ENCODE measurements at places on chromosomes 4 and X.
A peak's percentile ranks its signal among the peaks of the same experiment; 100 is the strongest.

- DNase-seq = no peak
These were observed 131.1 kb downstream of the KLHL8 start for GRCh38 chr4:87089368-87089767.

DNA sequence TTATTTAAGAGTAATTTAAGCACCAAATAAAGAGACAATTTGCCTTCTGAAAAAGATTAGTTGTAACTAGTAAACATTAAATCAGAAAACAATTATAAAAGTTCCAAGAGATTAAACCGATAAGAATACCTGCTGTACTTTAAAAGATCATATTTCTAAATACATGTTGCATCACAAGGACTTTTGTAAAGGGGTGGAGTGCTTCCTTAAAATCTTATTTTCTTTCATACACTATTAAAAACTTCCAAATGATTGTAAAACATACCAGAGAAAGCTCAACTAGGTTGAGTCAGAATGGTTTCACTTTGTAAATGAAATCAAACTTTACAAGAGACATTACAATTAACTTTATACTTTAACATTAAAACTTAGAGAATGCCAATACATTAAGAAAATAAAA, 41.8 kb downstream of the ACSL4 start:
- no peak for DNase-seq

- no peak for DNase-seq
These were observed 129.4 kb downstream of the THOC2 start for GRCh38 chrX:123603491-123603890.

DNA sequence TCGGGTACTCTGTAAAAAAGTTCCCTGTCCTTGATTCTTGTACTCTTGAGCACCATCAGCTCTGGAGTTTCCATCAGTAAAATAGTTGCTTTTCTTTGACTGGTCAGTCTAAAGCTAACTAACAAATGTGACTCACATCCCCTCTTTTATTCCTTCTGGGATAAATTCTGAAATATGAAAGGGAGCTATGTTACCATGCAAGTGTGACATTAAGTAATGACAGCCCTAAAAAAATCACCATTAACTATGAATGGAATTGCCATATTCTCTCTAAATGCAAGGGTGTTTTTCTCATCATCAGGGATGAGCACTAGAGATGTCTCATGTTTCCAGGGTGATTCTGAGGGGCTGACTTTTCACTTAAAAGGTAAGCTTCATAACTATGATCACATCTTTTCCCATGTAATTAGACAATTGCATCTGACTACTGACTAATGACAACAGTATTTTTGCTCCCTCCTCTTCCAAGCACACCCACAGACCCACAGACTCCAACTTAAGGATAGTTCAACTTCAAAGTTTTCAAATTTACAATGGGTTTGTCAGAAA, 26.9 kb upstream of the RASGEF1B start:
- no peak for DNase-seq

DNA sequence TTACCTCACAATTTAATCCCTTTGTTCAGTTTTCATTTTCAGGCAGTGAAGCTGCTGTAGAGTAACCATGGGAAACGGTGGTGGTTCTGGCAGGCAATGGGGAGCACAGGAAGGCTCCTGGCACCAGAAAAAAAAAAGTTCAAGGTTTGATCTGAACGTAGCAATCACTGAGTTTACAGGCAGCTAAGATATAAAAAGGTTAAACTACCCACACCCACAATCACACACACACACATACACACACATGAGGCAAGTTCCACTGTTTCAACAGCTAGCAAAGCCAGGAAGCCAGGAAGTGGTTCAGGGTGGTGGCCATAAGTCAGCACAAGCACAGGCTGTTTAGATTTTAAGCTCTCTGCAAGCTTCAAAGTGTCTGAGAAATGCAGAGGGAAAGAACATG, at the start of gene SULT1B1:
SULT1B1 (minus strand) TSS at position 166 of the 400 bp plus-strand sequence. CDS start 5,403 bp downstream, outside the sequence.
- peak; percentile 11 for DNase-seq

DNA sequence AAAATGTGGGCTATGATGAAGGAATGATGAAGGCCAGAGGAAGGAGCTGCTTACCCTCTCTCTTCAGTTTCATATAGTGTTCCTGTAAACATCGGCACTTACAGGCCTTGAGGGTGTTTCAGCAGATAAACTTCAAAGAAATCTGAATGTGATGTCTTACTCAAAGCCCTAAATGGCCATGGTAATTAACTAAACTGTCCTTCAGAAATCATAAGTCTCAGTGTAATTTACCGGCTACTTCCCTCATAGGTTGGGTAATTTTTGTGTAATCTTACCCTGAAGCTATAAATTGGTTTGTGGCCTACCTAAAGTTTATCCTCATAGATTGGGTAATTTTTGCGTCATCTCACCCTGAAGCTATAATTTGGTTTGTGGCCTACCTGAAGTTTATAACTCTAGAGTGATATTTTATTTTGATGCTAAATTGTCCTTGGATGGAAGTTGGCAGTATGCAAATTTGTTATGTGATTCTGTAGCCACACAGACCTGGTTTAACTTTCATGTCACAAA, 2700.3 kb downstream of the ARAP2 start:
- DNase-seq = no peak

DNA sequence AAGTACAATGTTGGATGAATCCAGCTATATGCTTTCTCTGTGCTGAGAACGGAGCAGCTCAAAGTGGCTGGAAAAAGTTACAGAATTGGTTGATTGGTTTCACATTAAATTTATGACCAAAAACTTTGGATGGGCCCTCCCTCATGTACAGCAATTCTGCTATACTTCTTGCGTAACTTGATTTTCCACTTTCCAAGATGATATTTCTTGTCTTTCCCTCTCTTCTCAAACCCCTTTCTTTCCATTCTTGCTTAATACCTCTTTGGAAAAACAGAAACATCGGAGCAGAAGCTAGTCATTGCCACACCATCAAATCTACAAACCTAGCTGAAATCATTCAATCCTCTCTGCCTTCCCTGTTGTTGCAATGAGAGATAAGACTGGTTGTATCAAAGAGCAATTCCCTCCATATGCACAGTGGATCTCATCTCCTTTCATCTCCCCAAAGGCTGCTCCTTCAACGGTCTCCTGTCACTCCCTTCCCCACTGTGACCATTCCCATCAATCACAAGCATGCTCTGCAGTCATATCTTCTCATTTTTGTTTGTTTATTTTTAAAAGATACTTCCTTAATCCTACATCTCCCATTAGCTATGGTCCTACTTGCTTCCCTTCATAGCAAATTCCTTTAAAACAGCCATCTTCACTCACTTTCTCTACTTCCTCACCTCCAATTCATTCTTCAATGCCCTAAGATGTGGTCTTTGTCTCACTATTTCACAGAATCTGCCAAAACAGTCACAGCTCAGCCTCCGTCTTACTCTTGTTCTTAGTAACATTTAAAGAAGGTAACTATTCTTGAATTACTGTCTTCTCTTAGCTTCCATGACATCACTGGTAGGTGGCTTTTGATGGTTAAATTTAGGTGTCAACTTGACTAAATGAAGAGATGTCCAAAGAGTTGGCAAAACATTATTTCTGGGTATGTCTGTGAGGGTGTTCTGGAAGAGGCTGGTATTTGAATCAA, 145.5 kb downstream of the FAM13A start:
- DNase-seq = no peak

GRCh38 chr4:17577665-17578481, 875 bp downstream of the LAP3 start:
- no peak for DNase-seq

- DNase-seq = no peak
These were observed 297.2 kb downstream of the IQCM start for GRCh38 chr4:149518471-149518870.

DNA sequence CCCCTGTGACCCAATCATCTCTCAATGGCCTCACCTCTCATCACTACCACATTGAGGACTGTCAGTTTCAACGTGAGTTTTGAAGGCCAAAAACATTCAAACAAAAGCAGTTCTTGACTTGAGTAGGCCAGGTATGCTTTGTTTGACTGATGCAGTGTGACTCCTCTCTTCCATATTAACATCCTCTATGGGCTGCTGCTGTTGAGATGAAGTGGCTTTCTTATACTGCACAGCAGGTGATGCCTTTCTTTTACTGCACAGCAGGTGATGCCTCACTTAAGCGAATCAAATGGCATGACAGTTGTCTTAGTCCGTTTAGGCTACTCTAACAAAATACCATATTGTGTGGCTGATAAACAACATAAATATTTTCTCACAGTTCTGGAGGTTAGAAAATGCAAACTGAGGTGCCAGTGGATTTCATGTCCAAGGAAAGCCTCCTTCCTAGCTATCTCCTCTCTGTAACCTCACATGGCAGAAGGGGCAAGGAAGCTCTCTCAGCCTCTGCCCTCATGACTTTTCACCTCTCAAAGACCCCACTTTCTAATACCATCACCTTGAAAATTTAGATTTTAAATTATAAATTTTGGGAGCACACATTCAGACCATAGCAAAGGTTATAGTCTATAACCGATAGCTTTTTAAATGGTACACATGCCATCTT, 2267.9 kb upstream of the AGA start:
- DNase-seq = no peak

- DNase-seq = no peak
These were observed 1938.9 kb upstream of the TENM3 start for GRCh38 chr4:180304321-180304720.

DNA sequence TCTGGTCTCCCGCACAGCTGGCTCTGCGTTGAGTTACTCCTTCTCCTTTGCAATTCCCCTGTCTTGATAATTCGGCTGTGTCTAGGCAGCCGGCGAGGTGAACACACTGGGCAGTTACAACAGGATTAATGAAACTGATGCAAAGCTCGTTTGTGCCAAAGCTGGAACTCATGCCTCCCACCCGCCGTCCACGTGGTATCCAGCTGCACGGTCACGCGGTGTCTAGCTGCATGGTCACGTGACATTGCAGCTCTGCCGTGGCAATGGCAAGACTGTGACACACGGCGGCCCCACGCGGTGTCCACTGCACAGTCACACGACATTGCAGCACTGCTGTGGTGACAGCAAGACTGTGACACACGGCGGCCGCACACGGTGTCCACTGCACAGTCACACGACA, 31.2 kb upstream of the LRPAP1 start:
- no peak for DNase-seq

DNA sequence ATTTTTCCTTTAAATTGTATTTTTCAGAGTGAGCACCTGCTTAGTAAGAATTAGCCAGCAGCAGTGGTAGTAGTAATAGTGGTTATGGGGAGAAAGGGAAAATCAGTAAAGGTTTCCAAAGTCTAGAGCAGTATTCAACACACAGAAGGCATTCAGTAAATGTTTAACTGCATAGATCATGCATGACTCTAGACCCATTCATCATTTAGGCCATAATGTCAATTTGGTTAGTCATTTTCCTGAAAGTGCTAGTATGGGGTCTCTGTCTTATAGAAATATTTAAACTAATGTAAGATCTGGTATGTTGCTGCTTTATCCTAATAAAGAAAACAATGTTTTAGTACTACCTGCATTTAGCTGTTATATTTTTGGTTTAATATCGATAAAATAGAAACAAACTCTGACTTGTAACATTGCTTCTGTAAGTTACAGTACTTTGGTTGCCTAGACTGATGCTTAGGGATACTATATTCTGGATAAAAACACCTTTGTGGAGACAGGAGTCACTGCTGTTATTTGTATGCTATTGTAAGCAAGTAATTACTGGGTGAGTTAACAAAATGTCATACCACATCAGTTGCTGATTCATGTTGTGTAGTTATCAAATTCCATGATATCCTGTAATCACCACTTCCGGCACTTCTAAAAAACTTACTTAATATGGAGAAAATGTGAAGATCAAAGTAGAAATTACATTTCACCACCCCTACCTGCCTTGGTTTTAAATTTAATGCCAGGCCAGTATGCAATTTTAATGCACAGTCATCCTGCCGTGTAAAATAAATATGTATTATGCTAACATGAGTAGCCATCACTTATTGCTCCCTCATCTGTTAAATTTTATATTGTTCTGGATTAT, 115.8 kb upstream of the BMPR1B start:
- no peak for DNase-seq

DNA sequence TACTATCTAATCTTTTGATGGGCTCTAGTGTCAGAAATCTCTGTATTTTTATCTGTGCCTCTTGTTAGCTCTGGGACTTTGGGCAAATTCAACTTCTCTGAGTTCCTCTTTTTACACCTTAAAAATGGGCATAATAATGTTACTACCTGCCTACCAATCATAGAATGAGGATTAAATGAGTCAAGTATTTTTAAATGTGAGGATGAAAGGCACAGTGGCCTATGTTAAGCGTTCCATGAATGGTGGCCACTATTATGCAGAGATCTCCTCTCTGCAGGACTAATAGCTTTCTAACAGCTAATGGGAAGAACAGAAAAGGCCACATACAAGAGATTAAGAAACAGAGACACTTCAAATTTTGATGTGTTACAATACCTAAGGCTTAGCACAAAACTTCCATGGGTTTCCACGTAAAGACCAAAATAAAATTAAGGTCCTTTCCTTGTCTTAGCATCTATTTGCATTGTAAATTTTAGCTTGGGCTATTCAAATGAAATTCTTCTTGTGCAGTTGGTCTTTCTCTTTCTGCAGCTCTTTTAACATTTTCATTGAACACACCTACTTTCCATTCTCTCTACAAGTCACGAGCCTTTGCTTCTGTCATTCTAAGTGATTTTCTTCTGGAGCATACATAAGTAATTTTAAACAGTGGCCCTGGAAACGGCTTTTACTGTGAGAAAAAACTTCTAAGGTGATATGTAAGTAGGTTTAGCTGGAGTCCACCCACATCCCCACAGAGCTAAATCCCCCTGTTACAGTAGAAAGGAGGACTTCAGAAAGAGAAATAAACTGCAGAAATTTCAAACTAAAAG, 117.9 kb upstream of the MED14 start:
- DNase-seq = no peak

DNA sequence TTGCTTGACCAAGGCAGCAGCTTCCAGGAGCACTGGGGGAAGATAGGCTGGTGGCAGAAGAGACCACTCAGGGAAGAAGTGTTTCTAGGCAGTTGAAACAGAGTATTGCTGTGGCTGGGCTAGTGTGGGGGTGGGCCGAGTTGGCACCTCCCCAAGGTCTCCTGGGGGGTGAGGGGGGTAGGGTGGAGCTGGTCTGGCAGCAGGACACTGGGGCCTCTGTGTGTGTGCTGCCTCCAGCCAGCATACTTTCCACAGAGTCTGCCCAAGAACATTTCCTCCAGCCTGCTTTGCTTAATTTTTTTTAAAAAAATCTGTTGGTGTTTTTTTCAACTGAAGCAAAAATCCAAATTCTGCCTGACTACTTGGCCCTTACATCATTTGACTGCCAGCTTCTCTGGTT, 4.0 kb downstream of the ITIH6 start:
- no peak for DNase-seq

DNA sequence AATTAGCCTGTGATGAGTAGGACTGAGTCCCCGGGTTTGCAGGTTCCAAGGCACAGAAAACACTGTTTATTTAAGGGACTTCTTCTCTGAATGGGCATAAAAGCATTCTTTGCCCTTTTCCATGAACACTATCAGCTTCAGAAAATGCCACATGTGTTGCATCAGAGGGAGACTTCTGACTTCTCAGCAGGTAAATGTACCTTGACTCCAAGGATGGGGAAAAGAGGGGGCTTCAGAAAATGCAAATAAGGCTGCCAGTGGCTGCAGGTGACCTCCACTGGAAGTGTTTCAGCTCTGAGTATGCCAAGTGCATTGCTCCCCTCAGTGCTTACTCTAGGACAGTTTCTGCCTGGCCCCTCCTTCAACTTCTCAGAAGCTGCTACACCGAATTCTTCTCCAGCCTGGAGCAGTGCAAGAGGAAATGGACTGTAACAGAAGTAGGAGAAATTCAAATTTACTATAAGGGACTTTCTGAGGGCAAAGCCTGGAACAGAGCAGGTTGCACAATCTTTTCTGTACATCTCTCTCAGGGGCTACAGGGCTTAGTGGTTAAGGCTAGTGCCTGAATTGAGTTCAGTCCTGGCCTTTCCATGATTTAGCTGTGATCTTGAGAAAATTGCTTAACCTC, 233.2 kb downstream of the PTTG2 start:
- no peak for DNase-seq

- no peak for DNase-seq
These were observed 20.3 kb downstream of the EVC start for GRCh38 chr4:5730993-5731990.
